Daoy (cell line): ENCODE measurements at places on chromosomes 7 and 10. TPM values are rescaled to one million over a fixed set of nuclear protein-coding genes. Genes with fewer than 3 reads are reported as not detected.

SHOC2 gene
- 11.7 and 15.3 TPM in 2 replicates for total RNA-seq

DNA sequence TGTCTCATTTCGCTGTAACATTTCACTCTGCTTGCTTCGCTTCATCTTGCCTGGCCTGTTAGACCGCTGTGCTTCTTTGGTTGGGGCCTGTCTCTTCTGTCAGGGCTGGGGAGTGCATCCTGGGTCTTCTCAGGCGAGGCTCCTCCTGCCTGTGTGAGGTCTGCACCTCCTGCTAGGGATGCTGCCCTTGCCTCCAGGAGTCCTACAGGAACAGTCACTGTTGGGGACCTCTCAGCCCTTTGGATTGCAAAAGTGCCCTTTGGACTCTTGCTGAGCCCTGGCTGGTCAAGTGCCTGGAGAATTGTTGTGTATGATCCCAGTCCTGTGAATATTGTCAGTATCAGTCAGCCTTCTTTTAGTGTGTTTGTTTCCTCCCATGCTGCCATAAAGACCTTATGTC lies 84.1 kb downstream of the MDFIC start:
- no peak for DNase-seq

DNA sequence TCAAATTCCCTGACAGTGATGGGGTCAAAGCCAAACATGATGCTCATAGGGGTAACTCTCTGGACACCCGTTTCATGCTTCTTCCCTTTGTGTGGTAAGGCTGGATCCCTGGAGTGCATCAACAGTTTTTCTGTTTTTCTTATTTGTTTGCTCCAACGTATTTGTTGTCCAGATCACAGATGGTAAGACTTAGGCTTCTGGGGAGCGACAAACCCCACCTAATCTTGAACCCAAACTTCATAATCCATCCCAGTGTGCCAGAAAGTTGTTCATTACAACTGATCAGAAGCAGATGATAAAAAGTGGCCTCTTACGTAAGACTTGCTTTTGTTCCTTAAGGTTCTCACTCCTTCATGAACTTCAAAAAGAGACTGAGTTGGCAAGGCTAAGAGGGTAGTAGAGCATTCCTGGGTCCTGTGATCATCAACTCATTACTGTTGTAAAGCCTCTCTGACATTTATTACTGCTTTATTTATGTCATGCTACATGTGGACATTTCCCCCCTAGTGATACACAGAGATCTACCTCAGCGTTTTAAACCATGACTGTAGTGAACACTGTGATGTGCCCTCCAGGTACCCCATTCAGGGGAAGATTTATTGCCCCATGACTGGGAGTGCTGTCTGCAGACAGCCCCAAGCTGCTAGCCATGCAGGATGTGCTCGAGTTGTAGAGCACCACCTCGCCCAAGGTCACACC lies 125.6 kb downstream of the CCDC71L start:
- no peak for DNase-seq

DNAJC30 gene
- 0.06 and 1.0 TPM in 2 replicates for total RNA-seq

DNA sequence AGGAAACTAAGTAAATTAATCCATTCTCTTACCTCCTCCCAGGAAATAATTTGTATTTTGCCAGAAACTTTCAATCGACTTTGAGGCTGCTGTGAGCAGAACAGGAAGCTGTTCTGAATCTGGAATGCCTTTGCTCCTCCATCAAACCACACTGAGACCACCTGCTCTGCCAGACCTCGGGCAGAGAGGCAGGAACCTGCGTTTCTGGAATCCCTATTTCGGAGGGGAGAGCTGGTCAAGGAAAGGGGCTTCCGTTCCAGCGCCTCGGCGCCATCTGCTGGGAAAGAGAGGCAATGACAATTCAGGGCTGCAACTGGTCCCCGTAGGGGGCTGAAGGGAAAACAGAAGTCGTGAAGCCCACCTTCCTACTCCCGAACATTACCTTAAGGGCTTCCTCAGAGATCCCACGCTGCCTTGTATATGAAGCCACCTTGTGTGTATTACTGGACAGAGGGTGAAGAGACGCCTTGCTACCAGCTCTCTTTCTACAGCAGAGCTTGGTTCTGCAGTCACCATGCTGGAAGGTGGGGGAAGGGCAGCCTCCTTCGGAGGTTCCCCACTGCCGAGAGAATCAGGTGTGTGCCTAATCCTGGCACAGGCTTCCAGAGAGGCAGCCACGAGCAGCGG lies 31.2 kb downstream of the ZNF467 start:
- DNase-seq: peak; percentile 81

NPY gene
- 2.3 TPM in 1 of 2 replicates, not detected in the other for total RNA-seq
